ENCODE measurements at places on chromosomes 11 and 22.

DNA sequence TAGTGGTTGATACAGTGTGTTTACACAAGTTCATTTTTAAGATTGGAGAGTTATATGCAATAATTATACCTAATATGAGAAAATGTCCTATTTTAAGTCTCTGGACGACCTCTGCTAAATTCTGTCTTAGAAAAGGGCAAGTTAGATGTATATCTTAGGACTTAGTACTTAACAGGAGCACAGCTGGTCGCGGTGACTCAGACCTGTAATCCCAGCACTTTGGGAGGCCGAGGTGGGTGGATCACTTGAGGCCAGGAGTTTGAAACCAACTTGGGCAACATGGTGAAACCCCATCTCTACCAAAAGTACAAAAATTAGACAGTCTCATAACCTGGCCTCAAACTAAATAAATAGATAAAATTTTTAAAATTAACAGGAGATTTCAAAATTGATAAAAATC lies 27.2 kb downstream of the BSX start:
- no peak for DNase-seq

- DNase-seq: peak; percentile 95
These were observed 616 bp downstream of the PNPLA2 start for GRCh38 chr11:819129-819931.

GRCh38 chr22:45903355-45904135 lies 73.4 kb downstream of the WNT7B start:
- DNase-seq: no peak

DNA sequence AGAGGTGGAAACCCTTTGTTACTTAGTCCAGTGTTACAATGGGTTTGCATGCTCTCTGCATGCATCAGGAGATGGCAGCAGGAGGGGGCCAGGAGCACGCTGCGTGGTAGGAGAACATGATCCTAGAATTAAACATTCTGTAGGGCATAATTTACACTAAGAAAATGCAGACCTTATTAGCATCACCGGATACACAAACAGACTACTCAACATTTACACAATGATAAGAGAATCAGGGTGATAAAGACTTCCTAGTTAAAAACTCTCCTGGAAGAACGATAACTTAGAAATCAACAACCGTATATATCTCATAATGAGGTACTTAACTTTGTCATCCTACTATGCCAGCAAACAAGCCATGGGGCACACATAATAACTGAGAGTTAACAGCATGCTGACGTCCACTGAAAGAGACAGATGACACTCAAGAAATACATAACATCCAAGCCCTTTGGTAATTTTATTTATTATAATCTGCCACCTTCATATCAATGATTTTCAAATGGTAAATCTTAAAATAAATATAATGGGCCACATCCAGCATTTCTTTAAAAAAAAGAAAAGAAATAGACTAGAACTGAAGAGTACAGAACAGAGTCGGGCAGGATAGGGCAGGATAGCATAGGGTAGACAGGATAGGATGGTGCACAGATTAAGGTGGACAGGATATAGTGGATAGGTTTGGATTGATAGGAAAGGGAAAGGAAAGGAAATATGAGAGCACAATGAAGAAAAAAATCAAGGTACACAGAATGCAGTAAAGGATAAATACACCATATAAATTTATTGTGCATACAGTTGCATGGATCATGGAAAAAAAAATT lies 27.5 kb downstream of the CADM1 start:
- DNase-seq: no peak

- DNase-seq: no peak
These were observed 8.7 kb upstream of the PIWIL4 start for GRCh38 chr11:94558468-94558867.

GRCh38 chr11:126725043-126725442 lies 275.5 kb downstream of the KIRREL3 start:
- DNase-seq: no peak

All from OCI-LY7 (cell line).